ENCODE measurements at places on chromosomes 4 and X. TPM values are rescaled to one million over a fixed set of nuclear protein-coding genes. Genes with fewer than 3 reads are reported as not detected.

PAK3 gene
- 18.4 TPM for total RNA-seq

PIR gene
- total RNA-seq, result 17.0 TPM

NEXMIF gene
- total RNA-seq, result 1.8 TPM

GABRQ gene
- 0.10 TPM for total RNA-seq

RGN gene
- total RNA-seq, result 7.3 TPM

ZNF185 gene
- total RNA-seq, result 10.1 TPM

NRK gene
- total RNA-seq, result 9.8 TPM

ATRX gene
- total RNA-seq, result 167 TPM

NDNF gene
- total RNA-seq, result 0.67 TPM

GAB3 gene
- total RNA-seq, result 0.13 TPM

PRSS12 gene
- 4.6 TPM for total RNA-seq

CLDN34 gene
- 0.42 TPM for total RNA-seq

FAM53A gene
- total RNA-seq, result 2.4 TPM

CPE gene
- total RNA-seq, result 129 TPM

SH3RF1 gene
- total RNA-seq, result 29.6 TPM

RAB9B gene
- 2.4 TPM for total RNA-seq

FGFR3 gene
- total RNA-seq, result 185 TPM

SHROOM2 gene
- 10.5 TPM for total RNA-seq

MAGEA9B gene
- not detected for total RNA-seq

SLC7A11 gene
- total RNA-seq, result 8.2 TPM

PCDH10 gene
- total RNA-seq, result 0.53 TPM

NOX1 gene
- total RNA-seq, result not detected

FREM3 gene
- not detected for total RNA-seq

EREG gene
- not detected for total RNA-seq

FAM47A gene
- total RNA-seq, result not detected

TCEAL7 gene
- total RNA-seq, result 4.9 TPM

TENM3 gene
- 51.9 TPM for total RNA-seq

ADAMTS3 gene
- total RNA-seq, result 1.2 TPM

KIF4A gene
- total RNA-seq, result 18.0 TPM

RAB40A gene
- 0.89 TPM for total RNA-seq

CFAP99 gene
- not detected for total RNA-seq

PDLIM3 gene
- 3.2 TPM for total RNA-seq

RHOXF1 gene
- 1.4 TPM for total RNA-seq

IBSP gene
- not detected for total RNA-seq

DNAAF6 gene
- total RNA-seq, result not detected

NAT8L gene
- 20.7 TPM for total RNA-seq

MORC4 gene
- total RNA-seq, result 17.0 TPM

FAM133A gene
- total RNA-seq, result 0.11 TPM

Measured in progenitor cell of endocrine pancreas (in vitro differentiated cells).